Liver (tissue), 10 donors: ENCODE measurements at places on chromosomes 7 and 10. TPM values are rescaled to one million over a fixed set of nuclear protein-coding genes. Genes with fewer than 3 reads are reported as not detected.
A peak's percentile ranks its signal among the peaks of the same experiment; 100 is the strongest.

- H3K27me3 ChIP-seq: no peaks in the 10 kb centered on the region
- DNase-seq: no peak
- H3K36me3 ChIP-seq: no peaks in the 10 kb centered on the region
- no peak overlapping the region for H3K4me3 ChIP-seq
- no peak overlapping the region for H3K27ac ChIP-seq
These were observed 672.7 kb upstream of the FOXK1 start for GRCh38 chr7:4009211-4010060.

Gene GPR15LG
- polyA plus RNA-seq: not detected

DNA sequence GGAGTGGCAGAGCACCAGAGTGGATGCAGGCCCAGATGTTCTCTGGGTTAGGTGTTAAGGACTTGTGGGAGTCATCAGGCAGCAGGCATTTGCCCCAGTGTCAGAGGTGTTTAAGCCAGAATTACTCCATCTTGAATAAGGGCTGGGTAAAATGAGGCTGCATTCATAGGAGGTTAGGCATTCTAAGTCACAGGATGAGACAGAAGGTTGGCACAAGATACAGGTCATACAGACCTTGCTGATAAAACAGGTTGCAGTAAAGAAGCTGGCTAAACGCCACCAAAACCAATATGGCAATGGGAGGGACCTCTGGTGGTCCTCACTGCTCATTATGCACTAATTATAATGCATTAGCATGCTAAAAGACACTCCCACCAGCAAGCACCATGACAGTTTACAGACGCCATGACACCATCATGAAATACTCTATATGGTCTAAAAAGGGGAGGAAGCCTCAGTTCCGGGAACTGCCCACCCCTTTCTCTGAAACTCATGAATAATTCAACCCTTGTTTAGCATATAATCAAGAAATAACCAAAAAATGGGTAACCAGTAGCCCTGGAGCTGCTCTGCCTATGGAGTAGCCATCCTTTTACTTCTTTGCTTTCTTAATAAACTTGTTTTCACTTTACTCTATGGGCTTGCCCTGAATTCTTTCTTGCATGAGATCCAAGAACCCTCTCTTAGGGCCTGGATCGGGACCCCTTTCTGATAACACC is 882 bp upstream of the LRRC61 start:
- H3K4me1 ChIP-seq: peaks cover 37% of the 10 kb centered on the region
- H3K4me3 ChIP-seq: peak overlapping the region; percentile 82
- DNase-seq: no peak
- peaks cover 4% of the 10 kb centered on the region for H3K36me3 ChIP-seq

DNA sequence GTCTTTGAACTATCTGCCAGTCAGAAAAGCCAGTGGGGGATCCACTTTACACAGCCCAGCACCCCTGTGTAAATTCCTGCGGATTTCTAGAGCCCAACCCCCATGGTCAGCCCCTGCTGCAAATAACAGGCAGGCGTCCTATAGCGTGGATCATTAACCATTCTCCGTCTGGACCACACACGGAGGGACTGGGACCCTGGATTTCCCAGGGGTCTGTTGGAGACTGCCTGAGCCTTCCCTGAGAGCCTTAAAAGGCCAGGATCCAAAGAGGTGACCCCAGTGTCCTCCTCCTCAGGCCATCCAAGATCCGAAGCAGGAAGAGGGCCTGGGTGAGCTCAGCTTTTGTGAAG is 11.2 kb upstream of the GRID1 start:
- DNase-seq: no peak
- H3K4me3 ChIP-seq: no peak overlapping the region
- H3K27me3 ChIP-seq: no peaks in the 10 kb centered on the region
- H3K27ac ChIP-seq: no peak overlapping the region
- peaks cover 5% of the 10 kb centered on the region for H3K4me1 ChIP-seq
- no peaks in the 10 kb centered on the region for H3K36me3 ChIP-seq

Gene WEE2
- polyA plus RNA-seq: not detected

Gene ZNF488
- polyA plus RNA-seq: not detected

Gene KNDC1
- 0.53 TPM for polyA plus RNA-seq

Gene C10orf67
- not detected for polyA plus RNA-seq

Gene COBL
- polyA plus RNA-seq: 12.8 TPM

DNA sequence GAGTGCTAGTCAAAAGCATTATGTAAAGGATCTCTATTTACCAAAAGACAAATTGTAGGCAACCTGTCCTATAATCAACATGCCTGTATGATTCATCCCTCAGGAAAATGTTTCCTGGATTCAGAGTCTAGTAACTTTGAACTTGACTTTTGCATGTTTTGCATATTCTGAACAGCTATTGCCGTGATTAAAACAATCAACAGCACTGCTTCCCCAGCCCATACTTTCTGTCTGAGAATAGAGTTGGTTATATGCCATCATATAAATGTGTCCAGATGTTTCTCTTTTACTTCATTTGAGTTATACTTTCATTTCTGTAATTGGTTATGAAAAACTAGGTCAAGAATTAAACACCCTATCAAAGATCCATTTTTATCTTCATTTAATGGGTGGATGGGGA is 83.5 kb downstream of the ZMYND11 start:
- no peak for DNase-seq
- H3K4me1 ChIP-seq: no peaks in the 10 kb centered on the region
- no peaks in the 10 kb centered on the region for H3K36me3 ChIP-seq
- H3K27me3 ChIP-seq: no peaks in the 10 kb centered on the region

Gene CALML3
- polyA plus RNA-seq: not detected

GRCh38 chr10:60236869-60237524 is 152.7 kb downstream of the ANK3 start:
- no peaks in the 10 kb centered on the region for H3K36me3 ChIP-seq
- H3K27me3 ChIP-seq: no peaks in the 10 kb centered on the region
- no peak for DNase-seq
- peak overlapping the region; percentile 11 for H3K27ac ChIP-seq
- no peaks in the 10 kb centered on the region for H3K4me1 ChIP-seq
- no peak overlapping the region for H3K4me3 ChIP-seq

DNA sequence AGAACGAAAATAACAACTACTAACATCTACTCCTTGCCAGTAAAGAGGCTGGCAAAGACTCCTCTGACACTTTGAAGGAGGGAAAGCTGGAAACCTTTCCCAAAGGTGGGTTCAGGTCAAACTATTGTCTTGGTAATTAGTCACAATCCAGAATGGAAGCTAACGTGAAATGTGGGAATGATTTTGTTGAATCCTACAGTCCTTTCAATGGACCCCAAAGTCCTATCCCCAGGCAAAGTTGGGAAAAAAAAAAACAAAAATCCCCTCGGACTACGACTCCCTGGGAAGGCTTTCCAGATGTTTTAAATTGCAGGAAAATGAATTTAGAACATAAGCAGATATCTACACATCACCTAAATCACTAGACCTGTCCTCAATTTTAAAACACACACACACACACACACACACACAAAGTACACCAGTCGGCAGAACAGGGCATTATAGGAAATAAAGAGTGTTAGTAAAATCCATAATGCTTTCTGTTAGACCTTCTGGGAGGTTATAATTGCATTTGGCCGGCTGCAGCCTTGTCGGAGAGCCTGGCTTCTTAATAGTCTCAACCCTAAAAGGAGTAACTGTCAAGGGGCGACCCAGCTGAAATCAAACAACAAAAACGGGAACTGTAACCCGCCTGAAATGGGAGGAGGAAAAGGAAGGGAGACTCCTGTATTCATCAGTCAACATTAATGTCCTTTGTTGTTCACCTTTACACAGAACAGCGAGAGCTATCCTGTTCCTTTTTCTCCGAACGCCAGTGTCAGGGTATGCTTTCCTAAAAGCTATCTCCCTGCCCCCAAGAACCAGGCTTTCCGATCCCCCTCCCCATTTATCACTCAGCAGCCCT is 1.5 kb downstream of the DOCK4 start:
- H3K4me1 ChIP-seq: peaks cover 28% of the 10 kb centered on the region
- H3K4me3 ChIP-seq: peak overlapping the region; percentile 75
- DNase-seq: no peak
- peak overlapping the region; percentile 88 for H3K27ac ChIP-seq
- H3K36me3 ChIP-seq: no peaks in the 10 kb centered on the region

GRCh38 chr7:131533566-131534561 is 22.6 kb downstream of the PODXL start:
- no peak for DNase-seq
- no peaks in the 10 kb centered on the region for H3K4me1 ChIP-seq
- H3K27me3 ChIP-seq: no peaks in the 10 kb centered on the region
- no peak overlapping the region for H3K27ac ChIP-seq
- no peaks in the 10 kb centered on the region for H3K36me3 ChIP-seq
- H3K4me3 ChIP-seq: no peak overlapping the region

DNA sequence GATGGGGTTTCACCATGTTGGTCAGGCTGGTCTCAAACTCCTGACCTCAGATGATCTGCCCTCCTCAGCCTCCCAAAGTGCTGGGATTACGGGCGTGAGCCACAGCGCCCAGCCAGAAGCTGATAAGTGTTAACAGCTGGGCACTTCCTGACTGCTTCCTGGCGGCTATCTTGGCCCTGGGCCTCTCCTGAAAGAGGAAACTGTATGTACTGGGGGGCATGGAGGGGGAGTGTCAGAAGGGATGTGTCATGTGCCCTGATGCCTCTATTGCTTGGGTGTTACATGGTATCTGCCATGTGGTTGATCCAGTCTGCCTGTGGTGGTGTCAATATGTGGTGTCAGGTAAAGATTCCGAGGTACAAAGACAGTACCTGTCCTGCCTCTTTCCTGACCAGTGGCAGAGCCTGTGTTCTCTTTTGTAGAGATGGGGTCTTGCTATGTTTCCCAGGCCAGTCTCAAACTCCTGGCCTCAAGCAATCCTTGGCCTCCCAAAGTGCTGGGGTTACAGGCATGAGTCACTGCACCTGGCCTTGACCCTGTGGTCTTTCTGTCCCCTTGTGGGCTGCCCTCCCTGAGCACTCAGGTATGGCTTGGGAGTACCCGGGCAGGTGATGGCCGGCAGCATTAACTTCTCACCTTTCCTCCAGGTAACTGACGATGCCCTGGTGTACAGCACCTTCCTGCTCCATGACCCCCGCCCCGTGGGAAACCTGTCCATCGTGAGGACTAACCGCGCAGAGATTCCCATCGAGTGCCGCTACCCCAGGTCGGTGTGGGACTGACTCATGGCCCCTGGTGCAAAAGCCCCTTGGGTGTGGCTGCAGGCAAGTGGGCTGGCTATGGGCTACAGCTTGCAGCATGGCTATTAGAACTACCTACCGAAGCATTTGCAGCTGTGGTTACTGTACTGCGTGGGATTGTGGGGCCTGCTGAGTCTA is 4.4 kb downstream of the ZP3 start:
- H3K4me3 ChIP-seq: no peak overlapping the region
- no peaks in the 10 kb centered on the region for H3K4me1 ChIP-seq
- no peak overlapping the region for H3K27ac ChIP-seq
- H3K27me3 ChIP-seq: no peaks in the 10 kb centered on the region

Gene IRF5
- 4.6 TPM for polyA plus RNA-seq

GRCh38 chr7:39399986-39400385 is 166.2 kb upstream of the YAE1 start:
- H3K4me1 ChIP-seq: no peaks in the 10 kb centered on the region
- no peaks in the 10 kb centered on the region for H3K27me3 ChIP-seq
- H3K27ac ChIP-seq: no peak overlapping the region
- no peak for DNase-seq
- no peak overlapping the region for H3K4me3 ChIP-seq

DNA sequence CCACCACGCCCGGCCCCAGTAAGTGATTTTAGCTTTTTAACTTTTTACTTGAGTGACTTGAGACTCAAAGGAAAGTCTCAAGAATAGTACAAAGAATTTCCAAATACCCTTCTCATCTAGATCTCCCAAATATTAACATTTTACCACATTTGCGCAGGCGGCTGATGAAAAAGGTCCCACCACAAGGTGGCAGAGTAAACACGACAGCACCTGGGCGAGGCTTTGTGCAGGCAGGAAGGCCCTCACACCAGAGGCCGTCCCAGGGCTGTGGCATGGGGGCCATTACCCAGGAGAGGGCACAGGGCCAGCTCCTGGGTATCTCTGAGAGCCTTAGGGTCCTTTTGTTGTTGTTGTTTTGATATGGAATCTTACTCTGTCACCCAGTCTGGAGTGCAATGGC is 50.0 kb upstream of the WIPI2 start:
- H3K4me1 ChIP-seq: no peaks in the 10 kb centered on the region
- no peaks in the 10 kb centered on the region for H3K27me3 ChIP-seq
- H3K27ac ChIP-seq: no peak overlapping the region
- H3K36me3 ChIP-seq: no peaks in the 10 kb centered on the region
- H3K4me3 ChIP-seq: no peak overlapping the region
- peak; percentile 38 for DNase-seq

- no peak overlapping the region for H3K4me3 ChIP-seq
- H3K4me1 ChIP-seq: no peaks in the 10 kb centered on the region
- no peaks in the 10 kb centered on the region for H3K27me3 ChIP-seq
- no peak overlapping the region for H3K27ac ChIP-seq
- DNase-seq: no peak
These were observed 35.0 kb downstream of the PRR15 start for GRCh38 chr7:29598613-29599012.

Gene CUTC
- polyA plus RNA-seq: 15.0 TPM

DNA sequence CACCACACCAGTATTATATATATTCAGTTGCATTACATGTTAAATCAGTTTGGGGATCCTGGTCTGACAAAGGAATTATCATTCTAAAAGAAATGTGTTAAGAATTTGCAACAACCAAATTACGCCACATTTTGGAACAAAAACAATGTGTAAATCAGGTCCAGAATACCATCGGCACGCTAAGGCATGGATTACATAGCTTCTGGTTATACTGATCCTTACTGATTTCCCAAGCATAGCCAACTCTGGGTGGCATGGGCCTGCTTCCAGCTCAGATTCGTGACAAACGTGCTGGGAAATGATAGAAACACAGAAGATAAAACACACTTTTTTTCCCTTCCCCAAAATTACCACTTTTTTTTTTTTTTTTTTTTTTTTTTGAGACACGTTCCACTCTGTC is 660.0 kb downstream of the SORCS1 start:
- no peak overlapping the region for H3K27ac ChIP-seq
- DNase-seq: no peak
- no peaks in the 10 kb centered on the region for H3K36me3 ChIP-seq
- no peak overlapping the region for H3K4me3 ChIP-seq

- H3K27ac ChIP-seq: no peak overlapping the region
- H3K4me3 ChIP-seq: no peak overlapping the region
- H3K27me3 ChIP-seq: no peaks in the 10 kb centered on the region
- peaks cover 3% of the 10 kb centered on the region for H3K4me1 ChIP-seq
- no peaks in the 10 kb centered on the region for H3K36me3 ChIP-seq
These were observed 16.7 kb upstream of the ABCC2 start for GRCh38 chr10:99765672-99766301.

GRCh38 chr7:44759246-44759645 is 10.6 kb downstream of the ZMIZ2 start:
- H3K27me3 ChIP-seq: no peaks in the 10 kb centered on the region
- no peak overlapping the region for H3K4me3 ChIP-seq
- H3K4me1 ChIP-seq: peaks cover 7% of the 10 kb centered on the region
- DNase-seq: no peak
- H3K27ac ChIP-seq: no peak overlapping the region
- H3K36me3 ChIP-seq: peaks cover 8% of the 10 kb centered on the region
